ENCODE measurements at places on chromosomes 2 and 18.

DNA sequence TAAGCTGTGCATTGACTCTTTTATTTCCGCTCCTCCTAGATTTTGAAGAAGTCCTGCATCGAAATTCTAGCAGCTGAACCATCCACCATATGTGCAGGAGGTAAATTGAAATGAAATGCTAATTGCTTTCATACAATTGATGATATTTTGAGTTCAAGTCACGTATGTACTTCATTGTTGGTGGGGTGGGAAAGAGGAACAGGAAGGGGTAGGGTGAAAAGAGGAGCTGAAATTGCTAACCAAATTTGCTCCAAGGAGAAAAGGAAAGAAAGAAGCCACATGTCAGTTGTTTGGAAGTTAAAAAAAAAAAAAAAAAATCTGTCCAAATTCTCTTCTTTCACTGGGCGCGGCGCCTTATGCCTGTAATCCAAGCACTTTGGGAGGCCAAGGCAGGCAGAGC lies 77.8 kb downstream of the ANTXR1 start:
- DNase-seq = no peak

DNA sequence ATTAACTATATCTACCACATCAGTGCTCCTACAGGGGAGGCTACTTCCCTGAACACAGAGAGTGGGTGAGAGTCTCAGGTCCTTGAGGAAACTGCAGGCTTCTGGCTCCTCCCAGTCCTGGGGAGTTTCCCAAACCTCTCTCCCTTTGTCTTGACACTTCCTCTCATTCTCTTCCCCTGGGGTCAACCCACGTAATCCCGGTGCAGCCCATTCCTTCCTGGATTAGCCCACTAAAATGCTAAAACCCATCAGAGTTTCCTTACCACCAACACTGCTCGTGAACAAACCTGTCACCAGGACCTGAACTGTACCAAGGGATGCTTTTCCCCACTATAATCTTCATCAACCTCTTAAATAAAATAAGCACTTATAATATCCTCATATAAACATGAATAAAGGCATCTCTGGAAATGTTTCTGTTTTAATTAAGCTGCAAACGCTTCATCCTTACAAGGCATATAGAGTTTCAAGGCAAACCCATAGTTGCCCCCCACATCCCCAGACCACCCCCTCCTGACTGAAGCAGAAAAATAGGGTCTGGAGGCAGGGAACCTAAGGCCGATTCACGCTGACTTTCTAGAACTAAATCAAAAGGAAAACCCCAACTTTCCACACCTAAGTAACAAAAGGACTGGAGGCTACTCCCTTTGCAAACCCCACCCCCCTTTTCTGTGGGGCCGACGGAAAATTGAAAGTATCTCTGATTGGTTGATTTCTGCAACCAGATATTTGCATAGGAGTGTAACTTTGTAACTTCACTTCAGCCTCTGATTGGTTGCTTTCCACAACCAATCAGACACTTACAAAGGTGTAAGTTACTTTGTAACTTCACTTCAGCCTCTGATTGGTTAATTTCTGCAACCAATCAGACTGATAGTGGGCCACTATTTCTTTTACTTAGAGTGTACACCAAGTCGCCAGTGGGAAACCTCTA lies 19.0 kb downstream of the TMSB10 start:
- DNase-seq = no peak

- no peak for DNase-seq
Measured at GRCh38 chr2:66548422-66548821, 113.5 kb downstream of the MEIS1 start.

DNA sequence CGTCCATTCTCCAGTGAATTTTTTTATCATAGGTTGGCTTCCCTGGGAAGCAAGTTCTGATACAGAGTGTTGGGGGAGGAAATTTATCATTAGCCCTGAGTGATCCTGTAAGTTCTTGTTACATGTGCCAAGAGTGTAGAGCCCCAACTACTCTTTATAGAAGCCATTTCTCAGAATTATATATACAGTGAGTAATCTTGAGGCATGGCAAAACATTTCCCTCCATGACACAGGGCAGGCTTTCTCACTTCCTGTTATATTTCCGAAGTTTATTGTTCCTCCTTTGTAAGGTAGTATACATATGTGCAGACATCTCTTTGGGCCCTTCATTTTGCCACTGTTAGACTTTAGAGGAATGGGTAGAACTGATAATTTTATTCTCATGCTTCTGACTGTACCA lies 484.7 kb upstream of the NRXN1 start:
- DNase-seq = no peak

GRCh38 chr2:23569761-23570365 lies 184.9 kb downstream of the KLHL29 start:
- no peak for DNase-seq
